MCF 10A (cell line): ENCODE measurements at places on chromosomes 6 and 20. TPM values are rescaled to one million over a fixed set of nuclear protein-coding genes. Genes with fewer than 3 reads are reported as not detected.

- DNase-seq: peak; percentile 60
These were observed 7.3 kb upstream of the SNTA1 start for GRCh38 chr20:33450867-33451266.

DNA sequence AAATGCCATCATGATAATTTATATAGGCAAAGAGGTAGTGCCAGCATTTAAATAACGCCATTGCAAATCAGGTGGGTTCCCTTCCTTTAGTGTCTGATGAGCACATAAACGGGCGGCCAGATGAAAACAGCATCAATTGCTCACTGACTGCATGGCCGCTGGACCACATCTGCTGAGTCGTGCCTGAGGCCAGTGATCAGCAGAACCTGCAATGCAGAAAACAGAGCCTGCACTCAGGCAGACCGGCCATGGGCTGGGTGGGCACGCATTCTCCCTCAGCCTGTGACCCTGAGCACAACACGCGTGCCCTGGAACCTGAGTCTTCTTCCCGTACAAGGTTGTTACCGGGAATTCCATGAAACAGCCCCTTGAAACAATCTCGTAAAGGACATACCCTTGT is 144.0 kb upstream of the THBS2 start:
- DNase-seq: no peak

DNA sequence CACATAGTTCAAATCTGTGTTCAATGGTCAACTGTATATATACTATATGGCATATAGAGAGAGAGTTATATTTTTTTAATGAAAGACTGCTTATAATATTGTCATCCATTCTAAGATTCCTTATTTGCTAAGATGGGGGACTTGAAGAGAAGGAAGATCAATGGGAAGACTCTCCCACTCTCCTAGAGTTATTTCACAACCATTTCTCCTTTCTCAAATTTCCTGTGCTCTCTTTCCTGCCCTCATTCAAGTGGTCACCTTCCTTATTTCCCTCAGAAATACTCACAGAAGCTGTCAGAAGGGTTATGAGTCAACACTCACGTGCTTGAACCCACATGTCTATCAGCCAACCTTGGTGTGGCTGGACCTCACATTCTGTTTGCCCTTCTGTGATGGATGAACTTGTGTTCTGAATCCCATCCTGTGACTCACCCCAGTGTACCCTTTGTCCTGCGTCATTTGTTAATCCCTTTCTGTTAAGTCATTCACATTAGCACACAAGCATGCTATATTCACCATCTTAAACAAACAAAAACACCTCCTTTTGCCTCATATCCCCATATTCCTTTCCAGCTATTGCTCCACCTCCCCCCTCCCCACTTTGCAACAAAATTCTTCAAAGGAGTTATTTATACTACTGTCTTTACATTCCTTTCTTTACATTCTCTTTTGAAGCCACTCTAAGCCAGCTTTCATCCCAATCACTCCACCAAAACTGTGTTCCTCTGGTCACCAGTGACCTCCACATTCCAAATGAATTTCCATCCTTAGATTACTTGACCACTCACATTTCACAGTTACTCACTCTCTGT is 279.3 kb upstream of the TCF21 start:
- peak; percentile 100 for DNase-seq

GRCh38 chr6:21141616-21142303 is 451.8 kb upstream of the SOX4 start:
- DNase-seq: no peak

DNA sequence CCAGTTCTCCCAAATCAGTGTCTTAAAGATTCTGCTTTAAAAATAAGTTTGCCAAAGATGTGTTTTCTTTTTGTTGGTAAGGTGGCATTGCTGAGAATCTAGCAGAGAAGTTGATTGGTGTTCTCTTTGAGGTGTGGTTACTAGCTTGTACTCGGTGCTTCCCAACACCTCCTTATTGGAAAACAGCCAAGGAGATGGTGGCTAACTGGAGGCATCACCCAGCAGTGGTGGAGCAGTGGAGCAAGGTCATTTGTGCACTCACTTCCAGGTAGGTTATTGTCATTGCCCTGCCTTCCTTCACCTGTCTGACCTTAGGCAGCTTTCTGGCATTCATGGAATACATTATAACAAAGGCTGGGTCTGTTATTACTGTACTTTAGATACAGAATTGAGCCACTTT is 26.7 kb downstream of the RALGAPB start:
- peak; percentile 30 for DNase-seq

- DNase-seq: no peak
These were observed 41.1 kb downstream of the EZR start for GRCh38 chr6:158778005-158778527.

GRCh38 chr20:3330046-3330741 is 77.3 kb downstream of the DNAAF9 start:
- peak; percentile 24 for DNase-seq

GRCh38 chr6:41268478-41268877 is 18.0 kb downstream of the TREM1 start:
- no peak for DNase-seq

- DNase-seq: no peak
These were observed 10.3 kb downstream of the KIZ start for GRCh38 chr20:21136015-21136732.

DNA sequence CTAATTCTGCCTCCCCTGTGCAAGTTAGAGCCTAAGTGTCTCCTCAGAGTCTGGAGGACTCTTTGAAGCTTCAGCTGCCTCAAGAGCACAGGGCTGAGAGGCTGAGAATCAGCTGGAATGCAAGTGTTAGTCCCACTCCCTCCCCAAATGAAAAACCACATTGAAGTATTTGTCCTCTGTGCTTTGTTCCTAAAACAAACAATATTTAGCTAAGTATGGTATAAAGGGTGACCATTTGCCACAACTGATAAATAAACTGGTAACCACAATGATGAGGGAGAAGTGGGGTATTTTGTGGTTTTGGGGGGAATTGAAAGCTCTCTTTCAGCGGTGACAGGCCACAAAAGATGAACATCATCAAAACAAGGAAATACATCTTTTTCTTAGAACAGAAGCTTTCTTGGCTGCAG is 91.7 kb upstream of the HDDC2 start:
- DNase-seq: no peak

Gene SAMD3
- not detected in 2 replicates for total RNA-seq

- peak; percentile 41 for DNase-seq
These were observed at the start of gene BMP2 for GRCh38 chr20:6767536-6768227. Gene BMP2, plus strand, starts transcription at chr20:6767686. Its CDS starts 2,441 bp downstream, at chr20:6770127.
